ENCODE measurements at places on chromosomes 11 and 22.

GRCh38 chr11:116981266-116981885 is 116.9 kb downstream of the SIK3 start:
- DNase-seq: no peak

DNA sequence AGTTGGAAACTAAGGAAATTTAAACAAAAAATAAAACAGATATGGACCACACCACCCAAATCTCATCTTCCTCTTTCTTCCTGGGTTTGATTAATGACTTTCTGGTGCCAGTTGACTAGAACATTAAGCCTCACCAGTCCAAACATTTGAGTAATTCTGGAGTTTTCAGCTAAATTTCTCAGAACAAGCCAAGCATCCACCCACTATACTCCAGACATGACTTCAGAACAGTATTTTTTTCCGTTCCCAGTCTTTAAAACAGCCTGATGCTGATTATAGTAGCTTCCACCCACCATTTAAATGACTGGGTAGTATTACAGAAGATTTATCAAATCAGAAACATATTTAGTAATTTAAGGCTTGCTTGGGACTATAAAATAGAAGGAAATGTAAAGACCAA is 230.9 kb upstream of the UBASH3B start:
- no peak for DNase-seq

DNA sequence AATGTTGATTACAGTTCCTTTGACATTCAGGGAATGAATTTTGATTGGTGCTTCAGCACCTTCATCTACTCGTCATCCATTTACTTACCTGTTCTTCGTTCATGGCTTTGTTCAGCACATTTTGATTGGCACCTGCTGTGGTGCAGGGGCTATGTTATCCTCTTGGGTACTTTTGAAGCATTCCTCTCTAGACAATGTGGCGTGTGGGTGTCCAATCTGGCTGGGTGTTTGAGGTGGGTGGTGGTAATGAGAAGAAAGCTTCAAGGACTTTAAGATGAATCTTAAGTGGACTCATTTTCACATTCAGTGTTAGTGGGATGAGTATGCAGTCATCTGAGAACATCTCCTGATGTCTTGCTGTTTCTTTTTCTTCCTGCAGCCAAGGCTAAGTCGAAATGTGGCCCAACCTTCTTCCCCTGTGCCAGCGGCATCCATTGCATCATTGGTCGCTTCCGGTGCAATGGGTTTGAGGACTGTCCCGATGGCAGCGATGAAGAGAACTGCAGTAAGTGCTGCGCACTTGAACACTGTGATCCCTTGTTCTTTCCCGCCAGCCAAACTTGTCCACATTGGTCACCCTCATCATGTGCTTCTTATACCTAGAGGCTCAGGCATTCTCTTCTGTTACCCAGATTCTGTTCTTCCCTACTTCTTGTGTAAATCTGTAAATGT is 137.5 kb downstream of the LDLRAD3 start:
- no peak for DNase-seq

GRCh38 chr11:34565417-34566207 is 52.0 kb upstream of the ELF5 start:
- DNase-seq: no peak
